Osteoblast (primary cell): ENCODE measurements at places on chromosomes 12 and 14. TPM values are rescaled to one million over a fixed set of nuclear protein-coding genes. Genes with fewer than 3 reads are reported as not detected.

CELA1 gene
- total RNA-seq, result not detected in 2 replicates

RD3L gene
- not detected in 2 replicates for total RNA-seq

EEF1AKMT3 gene
- 8.3 and 8.8 TPM in 2 replicates for total RNA-seq

WBP11 gene
- 10.3 and 19.5 TPM in 2 replicates for total RNA-seq

WNT1 gene
- total RNA-seq, result not detected in 2 replicates

DRAM1 gene
- total RNA-seq, result 141 and 150 TPM in 2 replicates

TOMM20L gene
- not detected in 2 replicates for total RNA-seq

DLGAP5 gene
- 4.1 and 5.1 TPM in 2 replicates for total RNA-seq

- no peak for DNase-seq
Measured at GRCh38 chr14:26175658-26176057, 422.2 kb downstream of the NOVA1 start.

DNA sequence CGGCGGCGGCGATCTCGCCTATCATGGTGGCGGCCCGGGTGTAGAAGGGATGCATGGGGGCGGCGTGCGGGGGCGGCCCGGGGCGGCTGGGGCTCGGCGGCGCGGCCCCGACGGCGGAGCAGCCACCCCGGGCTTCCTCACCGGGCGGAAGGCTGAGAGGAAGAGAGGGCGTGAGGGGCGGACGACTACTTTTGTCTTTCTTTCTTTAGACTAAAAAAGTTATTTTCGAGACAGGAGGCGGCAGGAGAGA lies 240 bp downstream of the BTG1 start:
- peak; percentile 47 for DNase-seq

- DNase-seq, result peak; percentile 73
Measured at GRCh38 chr14:99660794-99661193, 15.9 kb downstream of the HHIPL1 start.

DNA sequence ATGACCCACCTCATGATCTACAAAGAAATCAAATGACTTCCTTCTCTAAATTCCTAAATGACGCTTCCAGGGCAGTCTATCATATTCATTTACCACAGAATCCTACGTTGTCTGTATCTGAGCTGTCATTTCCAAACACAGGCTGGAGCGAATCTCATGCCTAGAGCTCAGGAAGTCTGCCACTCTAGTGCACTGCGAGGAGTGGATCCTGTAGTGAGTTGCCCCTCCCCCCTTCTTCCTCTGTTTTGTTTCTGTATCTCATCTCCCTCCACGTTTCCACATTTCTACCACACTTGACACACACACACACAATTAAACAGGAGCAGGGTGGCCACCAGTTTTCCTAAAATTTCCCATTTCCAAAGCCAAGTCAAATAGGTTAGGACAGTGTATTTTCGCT lies 415.4 kb upstream of the PRICKLE1 start:
- DNase-seq, result no peak

GRCh38 chr14:34111505-34111904 lies 160.6 kb upstream of the EGLN3 start:
- no peak for DNase-seq

DNA sequence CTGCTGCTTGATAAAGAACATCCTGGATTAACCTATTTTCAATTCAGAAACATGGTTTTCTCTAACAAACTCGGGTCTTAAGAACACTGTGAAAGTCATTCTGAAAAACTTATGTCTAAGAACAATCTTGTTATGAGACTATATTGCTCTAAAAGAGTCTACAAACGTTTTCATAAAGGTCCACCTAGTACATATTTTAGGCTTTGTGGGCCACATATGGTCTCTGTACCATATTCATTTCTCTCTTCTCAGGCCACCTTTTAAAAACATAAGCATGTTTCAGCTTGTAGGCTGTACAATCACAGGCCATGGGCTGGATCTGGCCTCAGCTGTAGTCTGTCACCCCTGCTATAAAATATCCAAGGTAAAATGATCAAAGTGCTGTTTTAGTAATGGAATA lies 39.9 kb downstream of the PPP4R3A start:
- DNase-seq, result no peak

DNA sequence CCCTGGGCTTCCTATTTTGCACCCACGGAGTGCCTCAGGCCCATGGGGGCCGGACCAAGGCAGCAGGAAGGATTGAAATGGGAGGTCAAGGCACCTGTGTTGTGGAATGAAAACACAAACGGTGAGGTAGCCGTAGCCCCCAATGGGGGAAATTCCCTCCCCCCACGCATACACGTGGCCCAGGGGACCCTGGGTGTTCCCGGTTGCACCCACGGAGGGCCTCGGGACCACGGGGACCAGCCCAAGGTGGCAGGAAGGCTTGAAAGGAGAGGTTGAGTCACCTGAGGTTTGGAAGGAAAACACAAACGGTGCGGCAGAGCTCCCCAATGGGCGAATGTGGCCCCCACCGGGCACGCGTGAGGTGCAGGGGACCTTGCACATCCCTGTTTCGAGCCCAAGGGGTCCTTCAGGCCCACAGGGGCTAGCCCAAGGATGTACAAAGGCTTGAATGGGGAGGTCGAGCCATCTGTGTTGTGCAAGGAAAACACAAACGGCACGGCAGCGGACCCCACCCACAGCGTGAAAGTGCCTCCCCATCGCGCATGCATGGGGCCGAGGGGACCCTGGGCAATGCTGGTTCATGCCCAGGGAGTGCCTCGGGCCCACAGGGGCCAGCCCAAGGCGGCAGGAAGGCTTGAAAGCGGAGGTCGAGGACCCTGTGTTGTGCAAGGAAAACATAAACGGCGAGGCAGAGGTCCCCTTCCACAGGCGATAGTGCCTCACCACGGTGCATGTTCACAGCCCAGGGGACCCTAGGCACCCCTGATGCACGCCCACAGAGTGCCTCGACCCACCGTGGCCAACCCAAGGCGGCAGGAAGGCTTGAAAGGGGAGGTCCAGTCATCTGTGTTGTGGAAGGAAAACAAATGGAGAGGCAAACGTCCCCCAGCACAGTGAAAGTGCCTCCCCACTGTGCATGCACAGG lies 376.7 kb downstream of the ALG10 start:
- peak; percentile 60 for DNase-seq

- DNase-seq, result no peak
Measured at GRCh38 chr14:96125536-96125935, 79.1 kb upstream of the BDKRB2 start.

GRCh38 chr12:93115646-93116045 lies 186.6 kb upstream of the EEA1 start:
- DNase-seq, result no peak

- DNase-seq, result no peak
Measured at GRCh38 chr14:61372379-61372778, 51.0 kb downstream of the PRKCH start.

DNA sequence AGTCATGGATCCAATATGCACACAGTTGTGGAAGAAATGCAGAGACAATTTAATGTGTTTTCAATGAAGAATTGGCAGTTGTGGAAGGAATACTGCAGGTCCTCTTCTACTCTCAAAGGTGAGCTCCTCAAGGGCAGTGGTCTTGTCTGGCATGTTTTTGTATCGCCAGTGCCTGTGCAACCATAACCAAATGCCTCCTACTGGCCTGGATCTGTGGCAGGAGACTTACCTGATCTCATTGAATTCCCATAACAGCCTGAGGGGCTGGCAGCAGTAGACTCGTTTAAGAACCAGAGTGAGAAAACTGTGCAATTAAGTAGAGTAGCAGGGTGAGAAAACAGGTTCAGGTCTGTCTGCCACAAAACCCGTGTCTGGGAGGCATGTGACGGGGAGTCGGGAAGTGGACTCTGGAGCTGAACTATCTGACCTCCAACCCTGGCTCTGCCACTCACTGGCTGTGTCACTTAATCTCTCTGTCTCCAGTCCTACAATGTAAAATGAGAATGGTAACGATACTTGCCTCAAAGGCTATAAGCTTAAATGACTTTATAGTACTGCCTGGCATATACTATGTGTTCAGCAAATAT lies 268.2 kb upstream of the SSTR1 start:
- no peak for DNase-seq

DNA sequence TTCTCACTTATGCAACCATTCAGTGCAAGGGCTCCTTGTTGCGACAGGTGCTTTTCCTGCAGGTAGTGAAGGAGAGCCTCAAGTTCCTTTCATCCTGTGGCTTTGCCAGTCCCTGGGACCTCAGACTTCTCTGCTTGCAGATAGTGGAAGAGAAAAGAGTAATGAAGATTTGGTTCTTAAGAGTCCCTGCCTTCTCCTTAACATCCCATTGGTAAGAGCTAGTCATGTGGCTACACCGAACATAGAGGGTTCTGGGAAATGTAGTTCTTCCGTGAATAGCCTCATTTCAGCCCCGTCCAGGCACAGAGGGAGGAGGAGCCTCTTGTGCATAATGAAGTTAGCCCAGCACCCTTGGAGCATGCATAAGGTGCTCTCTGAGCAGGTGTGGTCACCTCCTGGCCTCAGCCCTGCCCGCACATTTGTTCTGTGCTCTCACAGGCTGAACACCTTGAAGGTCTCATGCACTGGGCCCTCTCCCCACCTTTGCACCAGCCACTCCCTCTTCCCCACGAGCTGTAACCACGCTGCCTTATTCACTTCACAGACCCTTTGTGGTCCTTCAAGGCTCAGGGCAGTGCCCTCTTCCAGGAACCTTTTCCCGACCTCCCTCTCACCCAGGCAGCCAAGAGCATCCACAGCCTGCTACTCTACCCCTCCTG lies 134.0 kb downstream of the BCL11B start:
- DNase-seq, result peak; percentile 63

DNA sequence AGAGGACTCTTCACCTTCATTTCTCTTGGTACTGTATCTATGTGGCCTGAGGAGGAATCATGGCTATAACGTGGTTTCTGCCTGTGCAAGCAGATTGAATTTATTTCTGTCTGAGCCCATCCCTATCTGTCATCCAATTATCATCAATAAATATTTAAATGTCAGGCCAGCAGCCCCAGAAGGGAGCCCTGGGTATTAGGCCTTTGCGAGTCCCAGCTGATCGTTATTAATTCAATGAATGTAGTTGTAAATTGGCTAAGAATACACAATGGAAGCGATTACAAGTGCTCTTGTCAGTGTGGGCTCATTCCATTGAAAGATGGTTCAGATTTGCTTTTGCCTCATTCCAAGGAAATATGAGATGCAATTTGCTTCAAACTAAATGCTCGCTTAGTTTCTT lies 142.0 kb downstream of the KTN1 start:
- DNase-seq, result no peak

GRCh38 chr14:37032863-37033262 lies 139.5 kb downstream of the SLC25A21 start:
- no peak for DNase-seq

DNA sequence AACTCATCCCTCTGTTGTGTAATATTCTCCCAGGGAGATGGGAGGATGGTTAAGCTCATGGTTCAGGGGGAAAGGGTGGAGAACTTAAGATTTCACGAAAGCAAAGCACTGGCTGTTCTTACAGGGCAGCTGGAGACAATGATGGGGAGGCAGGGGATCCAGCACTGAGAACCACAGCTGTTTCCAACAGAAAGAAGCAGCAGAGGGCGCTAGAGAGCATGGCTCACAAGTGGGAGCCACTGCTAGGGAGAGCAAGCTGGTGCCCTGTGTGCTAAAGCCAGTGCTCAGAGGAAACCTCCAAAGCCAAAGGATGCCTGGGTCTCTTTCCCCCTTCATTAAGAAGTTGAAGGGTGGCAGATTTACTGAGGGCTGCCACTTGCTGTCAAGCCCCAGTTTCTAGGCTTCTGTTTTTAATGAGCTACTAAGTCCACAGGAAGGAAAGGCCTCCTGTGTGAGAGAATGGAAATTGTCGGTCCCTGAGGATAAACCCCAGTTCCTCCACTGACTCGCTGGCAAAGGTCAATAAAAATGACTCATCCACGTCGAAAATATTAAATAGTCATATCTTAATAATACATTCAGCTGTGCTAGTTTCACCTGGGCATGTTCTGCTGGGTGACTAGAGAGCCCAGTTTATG lies 199.7 kb downstream of the ANO2 start:
- DNase-seq, result peak; percentile 63
